Mucosa of gallbladder (tissue), 1 donor: ENCODE measurements at places on chromosomes 12 and 14. TPM values are rescaled to one million over a fixed set of nuclear protein-coding genes. Genes with fewer than 3 reads are reported as not detected.

DNA sequence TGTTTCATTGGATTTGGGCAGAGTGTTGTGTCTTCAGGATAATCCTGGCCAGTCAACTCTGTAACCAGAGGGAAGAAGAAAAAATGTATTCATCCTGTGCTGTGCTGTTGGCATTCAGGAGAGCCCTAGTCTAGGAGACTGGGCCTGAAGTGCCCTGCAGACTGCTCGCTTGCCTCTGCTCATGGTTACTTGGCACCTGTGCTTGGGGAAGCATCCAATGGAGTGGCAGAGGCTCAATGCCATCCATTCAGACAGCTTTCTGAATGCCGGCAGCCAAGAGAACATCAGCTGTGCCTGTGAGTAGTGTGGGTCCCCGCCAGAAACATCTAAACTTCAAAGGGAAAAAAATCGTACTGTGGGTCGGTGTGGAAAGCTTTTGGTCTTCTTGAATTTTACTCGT, 124.2 kb downstream of the SRGAP1 start:
- no peak for DNase-seq

C12orf50 gene
- 0.12 TPM for total RNA-seq

GRCh38 chr12:46965137-46965536, 114.3 kb upstream of the PCED1B start:
- no peak for DNase-seq

- peak; percentile 62 for DNase-seq
Measured at GRCh38 chr12:130161261-130162243, 712 bp upstream of the FZD10 start.

KCNA1 gene
- 0.03 TPM for total RNA-seq

DNA sequence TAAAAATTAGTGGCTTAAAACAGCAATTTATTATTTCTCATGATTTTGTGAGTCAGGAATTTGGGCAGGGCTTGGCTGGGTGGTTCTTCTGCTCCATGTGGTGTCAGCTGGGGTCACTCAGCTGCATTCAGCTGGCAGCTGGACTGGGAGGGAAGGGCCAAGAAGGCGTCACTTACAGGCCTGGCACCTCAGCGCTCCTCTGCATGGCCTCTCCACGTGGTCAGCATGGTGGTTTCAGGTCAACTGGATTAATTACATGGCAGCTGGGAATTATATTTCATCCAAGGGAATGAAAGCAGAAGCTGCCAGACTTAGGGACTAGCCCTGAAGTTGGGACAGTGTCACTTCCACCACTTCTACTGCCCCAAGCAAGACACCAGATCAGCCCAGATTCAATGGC, 27.5 kb upstream of the IRF2BPL start:
- no peak for DNase-seq

DNA sequence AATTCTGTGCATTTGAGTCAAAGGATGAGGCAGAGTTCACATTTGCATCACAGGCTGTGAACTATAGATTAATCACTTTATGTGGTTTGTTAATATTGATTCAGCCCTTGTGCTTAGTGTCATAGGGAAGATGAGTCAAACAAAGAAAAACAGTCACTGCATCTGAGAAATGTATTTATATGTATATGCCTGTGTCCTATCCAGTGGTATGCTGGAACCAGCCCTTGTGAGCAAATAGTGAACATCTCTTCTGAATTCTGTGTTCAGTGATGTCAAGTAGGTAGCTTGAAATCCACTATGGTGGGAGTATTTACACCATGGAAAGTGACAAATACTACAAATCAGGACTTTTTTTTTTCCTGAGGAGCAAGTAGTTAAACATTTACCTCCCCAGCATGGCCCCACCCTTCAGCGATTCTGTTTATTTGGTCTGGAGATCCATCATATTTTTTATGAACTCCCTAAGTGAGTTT, 128.5 kb downstream of the HMGA2 start:
- DNase-seq, result no peak

SALL2 gene
- total RNA-seq, result 8.3 TPM

- no peak for DNase-seq
Measured at GRCh38 chr14:71115821-71116567, 208.7 kb downstream of the PCNX1 start.
